ENCODE measurements at places on chromosomes 2 and 18.

DNA sequence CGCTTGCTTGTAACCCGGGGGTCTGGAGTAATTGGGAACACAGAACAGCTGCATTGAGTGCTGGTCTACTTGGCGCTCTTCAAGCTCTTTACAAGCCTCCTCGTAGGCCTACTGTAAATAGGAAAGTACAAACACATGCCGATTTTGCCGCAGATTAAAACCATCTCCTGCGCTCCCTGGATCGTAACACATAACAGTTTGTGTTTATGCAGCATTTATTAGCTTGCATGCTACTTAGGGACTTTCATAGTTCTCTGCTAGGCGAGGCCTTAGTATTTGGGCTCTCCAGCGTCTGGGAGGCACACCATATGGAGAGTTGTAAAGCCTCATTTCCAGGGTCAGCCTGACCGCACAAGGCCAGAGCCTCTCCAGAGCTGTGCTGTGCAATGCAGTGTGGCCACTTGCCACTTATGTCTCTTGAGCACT lies 84.0 kb upstream of the HAAO start:
- no peak for DNase-seq

GRCh38 chr2:161241894-161242293 lies 66.3 kb upstream of the PSMD14 start:
- no peak for DNase-seq

- DNase-seq, result no peak
Observed at GRCh38 chr18:9032519-9032918, 70.0 kb upstream of the NDUFV2 start.

DNA sequence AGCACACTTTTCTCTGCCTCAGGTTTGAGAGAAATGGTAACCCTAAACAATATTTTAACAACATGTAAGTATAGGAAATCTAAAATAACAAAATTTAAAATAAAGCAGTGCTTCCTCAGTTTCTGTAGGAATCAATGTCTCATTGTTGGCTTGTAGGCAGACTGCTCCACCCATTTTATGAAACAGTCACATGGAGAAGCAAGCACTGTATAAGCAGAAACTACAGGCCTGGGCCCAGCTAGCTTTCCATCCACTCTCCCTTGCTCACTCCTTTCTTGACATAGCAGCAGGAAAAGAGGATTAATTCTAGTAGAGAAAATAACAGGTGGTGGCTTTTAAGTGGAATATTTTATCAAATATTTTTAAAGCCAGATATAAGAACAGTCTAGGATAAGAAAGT lies 97.2 kb downstream of the PLEKHM3 start:
- no peak for DNase-seq

- peak; percentile 11 for DNase-seq
Observed at GRCh38 chr18:31197676-31198075, 35.0 kb upstream of the DSC1 start.

GRCh38 chr18:22683196-22683676 lies 249.9 kb upstream of the RBBP8 start:
- DNase-seq, result no peak

GRCh38 chr2:239600001-239600593 lies 199.3 kb upstream of the HDAC4 start:
- no peak for DNase-seq

Measured in GM10248 (cell line).